NCI-H510A treated with DMSO at 0.1 percent for 48 hours (cell line): ENCODE measurements at places on chromosomes 3 and 15.

DNA sequence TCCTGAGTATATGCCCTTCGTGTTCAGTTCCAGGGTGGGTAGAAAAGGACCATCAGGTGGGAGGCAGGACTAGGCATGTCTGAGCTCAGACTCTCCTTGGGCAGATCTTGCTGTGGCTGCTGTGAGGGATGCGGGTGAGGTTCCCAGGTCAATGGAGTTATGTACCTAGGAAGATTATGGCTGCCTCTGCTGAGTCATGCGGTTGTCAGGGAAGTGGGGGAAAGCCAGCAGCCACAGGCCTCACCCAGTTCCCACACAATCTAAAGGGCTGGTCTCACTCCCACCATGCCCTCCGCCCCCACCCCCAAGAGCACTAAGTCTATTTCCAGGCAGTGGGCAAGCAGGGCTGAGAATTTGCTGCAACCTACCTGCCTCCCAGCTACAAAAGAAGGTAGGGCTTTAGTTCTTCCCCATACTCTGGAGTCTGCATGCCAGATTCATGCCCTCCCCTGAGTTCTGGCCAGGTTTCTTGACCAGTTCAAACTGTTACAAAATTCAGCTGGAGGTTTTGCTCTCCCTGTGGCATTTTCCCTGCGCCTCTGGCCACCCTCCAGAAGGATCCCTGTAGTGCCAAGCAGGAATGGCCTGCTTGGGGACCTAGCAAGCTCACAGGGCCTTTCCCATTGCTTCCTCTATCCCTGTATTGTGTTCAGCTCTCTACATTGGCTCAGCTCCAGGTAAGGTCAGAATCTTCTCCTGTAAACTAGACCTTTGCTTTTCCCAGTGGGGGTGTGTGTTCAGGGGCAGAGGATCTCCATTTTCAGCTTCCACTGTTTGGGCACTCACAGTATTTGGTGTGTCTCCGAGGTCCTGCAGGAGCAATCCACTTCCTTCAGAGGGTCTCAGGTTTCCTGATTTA is 12.7 kb upstream of the TMCO5A start:
- no peak for DNase-seq

DNA sequence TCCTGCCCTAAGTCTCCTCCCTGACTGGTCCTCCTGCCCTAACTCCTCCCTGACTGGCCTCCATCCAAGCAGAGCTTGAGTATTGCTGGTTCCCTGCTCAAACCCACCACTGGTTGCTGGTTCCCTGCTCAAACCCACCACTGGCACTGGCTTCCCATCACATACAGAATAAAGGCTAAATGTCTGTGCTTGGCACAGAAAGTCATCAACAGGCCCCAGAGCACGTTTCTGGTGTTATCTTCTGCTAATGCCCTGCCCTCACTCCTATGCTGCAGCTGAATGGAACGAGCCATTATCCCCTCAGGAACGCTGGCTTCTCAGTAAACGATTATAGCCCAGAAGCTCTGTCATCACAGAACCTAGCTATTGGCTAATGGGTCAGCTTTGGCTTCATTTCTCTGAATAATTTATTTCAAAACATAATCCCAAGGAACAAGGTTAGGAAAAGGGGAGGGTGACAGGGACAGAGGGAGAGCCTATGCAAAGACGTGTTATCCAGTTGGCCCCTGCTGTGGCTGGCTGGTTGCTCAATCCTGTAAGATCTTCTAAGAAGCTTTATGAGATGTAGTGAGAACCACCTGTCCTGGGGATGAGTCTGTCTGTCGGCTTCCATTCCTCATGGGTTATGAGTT is 6.3 kb upstream of the MUC20 start:
- DNase-seq: no peak

- DNase-seq: no peak
Observed at GRCh38 chr3:98982351-98982750, 80.9 kb upstream of the DCBLD2 start.

DNA sequence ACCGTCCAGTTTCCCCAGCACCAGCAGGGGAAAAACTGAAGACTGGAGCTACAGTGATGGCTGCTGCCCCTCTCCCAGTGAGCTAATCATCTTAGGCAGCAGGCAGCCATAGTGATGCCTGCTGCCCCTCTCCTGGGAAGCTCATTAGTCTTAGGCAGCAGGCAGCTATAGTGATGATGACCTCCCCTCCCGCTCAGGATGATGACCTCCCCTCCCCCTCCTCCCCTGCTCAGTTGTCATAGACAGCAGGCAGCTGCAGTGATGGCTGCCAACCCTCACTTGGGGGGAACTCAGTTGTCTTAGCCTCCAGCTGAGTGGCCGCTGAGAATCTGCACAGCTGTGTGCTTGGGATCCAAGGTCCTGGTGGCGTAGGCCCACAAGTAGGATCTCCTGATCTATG is 80.9 kb upstream of the MANF start:
- DNase-seq: no peak

- peak; percentile 38 for DNase-seq
Observed at GRCh38 chr3:53795789-53796560, 50.2 kb downstream of the CHDH start.

DNA sequence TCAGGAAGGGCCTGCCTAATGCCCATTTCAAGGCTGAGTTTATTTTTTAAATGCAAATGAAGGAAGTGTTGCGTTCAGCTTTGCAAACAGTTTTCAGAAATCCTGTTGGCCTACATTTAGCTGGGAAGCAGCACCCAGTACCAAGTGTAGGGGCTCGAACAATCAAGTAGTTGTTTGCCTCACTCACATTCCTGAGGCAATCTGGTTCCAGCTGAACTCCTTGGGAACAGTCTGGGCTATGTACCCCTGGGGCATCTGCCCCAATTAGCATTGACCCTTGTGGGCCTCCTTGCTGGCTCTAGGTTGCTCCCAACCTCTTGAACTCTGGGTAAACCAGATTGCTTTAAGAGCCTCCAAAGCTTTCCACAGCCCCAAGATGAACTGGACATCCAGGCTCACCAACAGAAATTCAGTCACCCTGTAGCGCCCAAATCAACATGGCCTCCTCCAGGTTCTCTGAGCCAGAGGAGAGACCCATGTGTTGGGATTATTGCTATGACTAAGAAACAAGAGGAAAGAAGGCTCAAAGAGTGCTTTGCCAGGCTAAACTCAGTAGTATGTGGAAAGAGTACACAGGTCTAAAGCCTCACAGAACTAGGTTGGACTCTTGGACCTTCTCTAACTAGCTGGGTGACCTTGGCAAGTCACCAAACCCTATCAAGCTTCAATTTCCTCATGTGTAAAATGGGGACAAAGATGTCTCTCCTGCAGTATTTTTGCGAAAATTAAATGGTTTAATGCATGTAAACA is 532.7 kb downstream of the SOX2 start:
- no peak for DNase-seq

GRCh38 chr3:149382518-149382917 is 5.1 kb upstream of the TM4SF1 start:
- no peak for DNase-seq

DNA sequence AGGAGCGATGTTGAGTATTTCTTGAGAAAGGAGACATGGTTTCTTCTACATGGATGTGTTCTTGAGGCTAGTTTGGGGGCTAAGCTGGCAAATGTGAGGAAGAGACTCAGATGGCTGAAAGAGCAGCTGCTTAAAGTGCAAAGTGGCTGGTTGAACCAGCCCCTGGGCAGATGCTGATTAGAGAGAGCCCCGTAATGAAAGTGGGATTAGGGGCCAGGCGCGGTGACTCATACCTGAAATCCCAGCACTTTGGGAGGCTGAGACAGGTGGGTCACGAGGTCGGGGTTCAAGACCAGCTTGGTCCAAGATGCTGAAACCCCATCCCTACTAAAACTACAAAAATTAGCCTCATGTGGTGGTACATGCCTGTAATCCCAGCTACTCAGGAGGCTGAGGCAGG is 75.0 kb upstream of the GCNT3 start:
- no peak for DNase-seq

- no peak for DNase-seq
Observed at GRCh38 chr3:47432673-47433072, 43.1 kb downstream of the SCAP start.

DNA sequence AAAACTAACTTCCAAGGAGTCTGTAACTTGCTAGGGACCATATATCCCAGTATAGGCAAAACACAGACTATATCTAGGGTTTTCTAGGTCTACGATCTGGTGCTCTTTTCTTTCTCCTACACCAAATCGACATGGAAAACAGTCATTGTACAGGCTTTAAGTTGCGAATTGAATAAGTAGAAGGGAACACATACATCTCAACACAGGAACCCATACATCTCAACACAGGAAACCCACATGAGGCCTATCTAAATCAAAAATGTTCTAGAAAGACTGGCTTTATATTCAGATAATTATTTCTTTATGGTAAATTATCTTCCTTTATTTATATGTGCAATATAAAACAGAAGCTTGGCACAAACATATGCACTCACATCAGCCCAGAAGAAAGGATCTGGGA is 126.6 kb downstream of the ADAM10 start:
- DNase-seq: no peak

DNA sequence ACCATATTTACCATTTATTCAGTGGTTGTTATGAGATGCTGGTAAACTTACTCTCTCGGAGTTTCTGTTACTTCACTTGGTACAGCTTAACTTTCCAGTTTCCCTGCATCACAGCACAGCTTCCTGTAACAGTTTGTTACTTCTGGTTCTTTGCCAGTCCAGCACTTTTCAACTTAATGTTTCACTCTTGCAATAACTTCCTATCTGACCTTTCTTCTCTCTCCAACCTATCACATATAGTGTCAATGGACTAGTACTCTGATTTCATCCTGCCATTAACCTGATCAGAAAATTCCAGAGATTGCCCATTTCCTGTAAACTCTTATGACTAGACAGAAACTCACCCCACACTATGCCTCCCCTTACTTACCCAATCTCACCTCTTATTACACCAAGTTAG is 3.9 kb upstream of the ATP11B start:
- no peak for DNase-seq

DNA sequence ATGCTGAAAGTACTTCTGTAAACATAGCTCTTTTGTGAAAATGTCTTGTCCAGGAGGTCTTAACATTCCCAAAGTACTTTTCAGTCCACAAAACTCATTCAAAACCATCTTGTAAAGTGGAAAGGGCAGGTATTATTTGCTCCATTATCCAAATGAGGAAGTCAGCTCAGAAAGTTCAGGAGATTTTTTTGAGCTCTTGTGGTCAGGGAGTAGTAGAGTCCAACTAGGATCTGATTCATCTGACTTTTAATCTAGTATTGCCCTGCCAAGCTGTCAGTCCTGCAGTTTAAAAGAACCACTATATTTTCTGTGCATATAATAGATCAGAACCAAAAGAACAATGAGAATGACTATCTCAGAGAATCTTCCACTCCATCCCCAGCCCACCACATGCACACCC is 83.5 kb downstream of the FOXB1 start:
- DNase-seq: no peak

DNA sequence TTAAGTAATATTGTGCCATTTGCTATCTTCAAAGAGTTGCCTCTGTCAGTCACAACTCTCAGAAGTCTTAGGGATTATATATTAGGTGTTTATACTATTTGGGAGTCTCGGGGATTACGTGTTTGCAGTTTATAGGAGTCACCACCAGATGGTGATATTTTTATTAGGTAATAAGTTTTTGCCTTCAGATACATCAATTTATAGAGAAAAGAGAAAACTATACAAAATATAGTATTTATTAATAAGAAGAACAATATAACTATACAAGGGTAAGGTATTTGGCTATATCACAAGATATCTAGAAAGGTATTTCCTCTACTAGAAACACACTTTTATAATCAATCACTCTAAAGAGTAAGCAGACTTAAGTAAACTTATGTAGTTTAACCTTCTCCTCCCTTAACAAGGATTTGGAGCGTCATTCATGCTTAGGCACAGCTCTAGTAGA is 10.7 kb upstream of the DHX36 start:
- DNase-seq: peak; percentile 41

- no peak for DNase-seq
Observed at GRCh38 chr3:2244137-2244536, 145.5 kb downstream of the CNTN4 start.
